T-helper 22 cell (primary cell): ENCODE measurements at places on chromosomes 5 and 9.

- DNase-seq, result no peak
Measured at GRCh38 chr5:102991802-102992201, 128.1 kb downstream of the GIN1 start.

DNA sequence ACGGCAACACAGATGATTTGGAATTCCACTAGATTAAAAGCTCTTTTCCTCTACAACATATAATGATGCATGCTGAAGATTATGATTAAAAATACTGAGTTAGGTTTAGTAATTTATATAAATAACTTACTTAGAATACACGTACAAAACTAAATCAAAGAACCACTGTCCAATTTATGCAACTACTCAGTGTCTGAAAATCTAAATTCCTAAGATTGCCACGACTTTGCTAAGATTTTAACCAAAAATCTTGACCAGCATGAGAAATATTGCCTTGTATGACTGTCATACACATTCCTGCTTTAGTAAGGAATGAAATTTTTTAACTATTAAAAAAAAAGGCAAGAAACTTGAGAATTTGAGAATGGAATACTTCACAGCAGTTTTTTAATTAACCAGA is 292.4 kb downstream of the ZNF608 start:
- no peak for DNase-seq

GRCh38 chr9:98317134-98317857 is 61.8 kb upstream of the TBC1D2 start:
- no peak for DNase-seq

DNA sequence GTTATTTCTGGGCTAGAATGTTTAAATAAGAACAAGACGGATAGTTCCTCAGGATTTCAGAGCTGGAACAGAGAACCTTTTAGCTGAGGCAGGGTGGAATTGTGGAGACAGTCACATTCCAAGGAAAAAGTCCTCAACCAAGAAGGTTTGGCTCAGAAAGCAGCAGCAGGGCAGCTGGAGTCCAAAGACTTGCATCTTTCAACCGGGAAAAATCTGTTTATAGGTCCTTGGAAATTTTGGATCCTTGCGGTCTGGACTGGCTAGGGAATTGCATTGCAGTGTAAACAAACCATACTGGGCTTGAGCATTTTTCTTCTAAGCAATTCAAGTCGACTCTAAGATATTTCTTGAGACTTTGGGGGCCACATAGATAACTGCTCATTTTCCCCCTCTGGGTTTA is 40.8 kb upstream of the HMHB1 start:
- DNase-seq, result no peak

- DNase-seq, result no peak
Measured at GRCh38 chr9:133754187-133754586, 16.0 kb upstream of the SARDH start.

DNA sequence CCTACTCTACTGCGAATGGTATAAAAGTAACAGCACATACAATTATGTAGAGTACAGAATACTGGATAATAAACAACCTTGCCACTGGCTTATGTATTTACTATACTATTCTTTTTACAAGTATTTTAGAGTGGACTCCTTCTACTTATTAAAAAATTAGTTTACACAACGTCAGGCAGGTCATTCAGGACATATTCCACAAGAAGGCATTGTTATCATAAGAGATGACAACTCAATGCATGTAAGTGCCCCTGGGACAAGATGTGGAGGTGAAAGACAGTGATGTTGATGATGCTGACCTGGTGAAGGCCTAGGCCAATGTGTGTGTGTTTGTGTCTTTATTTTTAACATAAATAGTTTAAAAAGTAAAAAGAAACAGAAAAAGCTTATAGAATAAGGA is 421.7 kb downstream of the CDH12 start:
- no peak for DNase-seq

- no peak for DNase-seq
Measured at GRCh38 chr5:172450861-172451695, 3.2 kb downstream of the SH3PXD2B start.

- DNase-seq, result no peak
Measured at GRCh38 chr9:101472891-101473290, 37.3 kb upstream of the ALDOB start.

DNA sequence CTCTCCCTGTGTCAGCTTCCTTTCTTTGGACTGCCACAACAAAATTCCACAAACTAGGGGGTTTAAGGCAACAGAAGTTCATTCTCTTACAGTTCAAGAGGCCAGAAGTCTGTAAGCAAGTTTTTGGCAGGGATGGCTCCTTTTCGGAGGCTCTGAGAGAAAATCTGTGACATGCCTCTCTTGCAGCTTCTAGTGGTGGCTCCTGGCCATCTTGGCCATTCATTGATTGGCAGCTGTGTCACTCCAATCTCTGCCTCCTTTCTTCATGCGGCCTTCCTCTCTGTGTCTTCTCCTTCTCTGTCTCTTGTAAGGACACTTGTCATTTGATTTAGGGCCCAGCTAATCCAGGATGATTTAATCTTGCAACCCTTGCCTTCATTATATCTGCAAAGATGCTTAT is 2.0 kb upstream of the NEUROG1 start:
- DNase-seq, result no peak

GRCh38 chr5:117131048-117131679 is 556.5 kb upstream of the SEMA6A start:
- DNase-seq, result no peak

- DNase-seq, result no peak
Measured at GRCh38 chr9:87685871-87686519, 39.9 kb upstream of the CTSL start.

- no peak for DNase-seq
Measured at GRCh38 chr5:97750576-97750975, 567.5 kb upstream of the RIOK2 start.

DNA sequence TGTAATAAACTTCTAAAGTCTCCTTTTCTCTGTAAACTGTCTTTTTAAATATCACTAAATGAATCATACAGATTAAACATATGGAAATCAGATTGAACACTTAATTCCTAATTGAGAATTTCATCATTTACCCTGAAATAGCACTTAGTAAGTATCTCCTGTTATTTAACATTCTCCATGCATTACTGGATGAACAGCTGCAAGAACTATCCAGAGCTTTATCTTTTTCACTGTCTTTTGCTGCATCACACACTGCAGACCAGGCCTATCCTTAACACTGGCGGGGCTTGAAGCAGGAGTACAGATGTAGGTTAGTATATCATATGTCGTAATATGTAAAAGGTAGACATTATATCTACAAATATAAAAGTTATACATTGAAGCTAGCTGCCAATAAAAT is 108.7 kb upstream of the EFNA5 start:
- no peak for DNase-seq

DNA sequence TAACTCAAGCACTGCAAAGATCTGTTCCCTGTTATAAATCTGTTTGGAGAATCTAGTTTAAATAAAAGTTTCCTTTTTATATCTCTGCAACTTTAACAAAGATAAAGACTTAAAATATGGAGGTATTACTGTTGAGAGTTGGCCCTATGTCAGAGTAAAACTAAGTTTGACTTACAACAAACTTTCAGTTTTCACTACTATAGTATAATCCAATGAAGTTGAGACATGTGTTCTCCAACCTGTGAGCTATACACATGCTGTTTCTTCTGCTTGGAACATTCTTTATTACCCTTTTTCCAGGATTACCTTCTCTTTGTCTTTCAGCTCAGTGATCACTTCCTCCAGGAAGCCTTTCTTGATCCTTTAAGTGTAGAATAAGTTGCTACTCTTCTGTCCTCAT is 1109.3 kb downstream of the MAT2B start:
- DNase-seq, result no peak

GRCh38 chr5:57816108-57816507 is 333.5 kb upstream of the ACTBL2 start:
- no peak for DNase-seq

GRCh38 chr5:152403046-152403445 is 2.0 kb downstream of the NMUR2 start:
- no peak for DNase-seq

- DNase-seq, result no peak
Measured at GRCh38 chr5:62783374-62784057, 204.9 kb downstream of the LRRC70 start.

DNA sequence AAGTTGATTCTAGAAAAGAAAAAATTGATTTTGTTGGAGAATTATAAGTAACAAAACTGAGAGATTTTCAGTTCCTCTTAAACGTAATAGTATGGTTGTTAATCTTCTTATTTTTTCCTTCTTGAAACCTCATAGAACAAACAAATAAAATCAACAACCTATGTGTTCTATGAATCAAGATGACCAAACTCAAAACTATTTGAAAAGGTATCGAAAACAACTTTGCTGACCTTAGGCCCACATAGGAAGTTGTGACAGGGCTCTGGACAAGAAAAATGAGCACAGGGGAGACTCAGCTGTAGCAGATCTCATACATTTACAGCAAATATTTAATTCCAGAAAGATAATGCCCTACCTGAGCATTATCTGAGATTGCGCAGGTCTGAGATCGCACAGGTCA is 169.4 kb upstream of the CCNH start:
- no peak for DNase-seq

GRCh38 chr5:16411741-16412455 is 53.7 kb downstream of the ZNF622 start:
- no peak for DNase-seq
